ENCODE measurements at places on chromosomes 7 and 10.
A peak's percentile ranks its signal among the peaks of the same experiment; 100 is the strongest.

DNA sequence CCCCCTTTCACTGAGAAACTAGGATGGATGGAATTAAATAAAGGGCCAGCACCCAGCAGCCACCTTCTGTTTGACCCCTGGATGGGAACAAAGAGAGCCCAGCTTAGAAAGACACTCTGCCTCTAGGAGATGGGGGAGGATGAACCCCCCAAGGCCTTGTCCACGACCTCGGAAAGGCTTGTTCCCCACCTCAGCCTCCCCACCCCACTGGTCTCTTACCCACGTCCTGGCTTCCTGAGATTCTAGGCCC lies 9.7 kb downstream of the ITPRIP start:
- no peak for DNase-seq

- no peak for DNase-seq
These were observed 399.9 kb upstream of the IGFBP3 start for GRCh38 chr7:46320956-46321355.

DNA sequence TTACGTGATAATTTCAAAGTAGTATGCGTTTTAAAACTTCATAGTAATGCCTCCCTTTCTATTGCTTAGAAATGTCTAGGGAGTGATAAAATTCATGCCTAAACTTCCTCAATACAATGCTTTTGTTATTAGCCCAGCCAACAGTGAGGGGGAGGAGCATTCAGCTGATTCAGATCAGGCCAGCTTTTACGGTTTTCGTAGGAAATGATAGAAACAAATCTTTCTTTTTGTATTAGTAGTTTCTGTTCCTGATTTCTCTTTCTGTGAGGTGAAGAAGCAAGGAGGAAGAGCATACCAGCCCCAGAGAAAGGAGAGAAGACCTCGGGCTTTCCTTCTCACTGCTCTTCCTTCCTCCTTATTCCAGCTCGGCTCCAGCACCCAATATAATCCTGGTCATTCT lies 35.2 kb upstream of the ITPRID1 start:
- peak; percentile 71 for DNase-seq

GRCh38 chr7:36369171-36369570 lies 20.5 kb upstream of the ANLN start:
- peak; percentile 36 for DNase-seq

- no peak for DNase-seq
These were observed 14.3 kb upstream of the DMBT1 start for GRCh38 chr10:122546242-122546641.

GRCh38 chr10:97737770-97738265 lies 890 bp downstream of the ZFYVE27 start:
- no peak for DNase-seq

- DNase-seq: no peak
These were observed 39.8 kb downstream of the RGS10 start for GRCh38 chr10:119502618-119503155.

DNA sequence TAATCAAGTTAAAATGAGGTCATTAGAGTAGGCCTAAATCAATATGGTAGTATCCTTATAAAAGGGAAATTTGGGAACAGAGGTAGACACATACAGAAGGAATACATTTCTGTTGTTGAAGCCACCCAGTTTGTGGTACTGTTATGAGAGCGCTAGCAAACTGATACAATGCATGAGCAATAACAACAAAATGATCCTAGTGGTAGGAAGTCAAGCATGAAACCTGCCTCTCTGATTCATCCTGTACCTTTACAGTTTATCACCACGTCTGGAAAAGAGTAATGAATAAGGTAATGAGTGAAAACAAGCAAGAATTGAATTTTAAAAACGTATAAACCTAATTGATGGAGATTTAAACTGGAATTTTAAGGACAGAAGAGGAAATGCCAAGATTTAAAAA lies 217.2 kb downstream of the PCLO start:
- no peak for DNase-seq

DNA sequence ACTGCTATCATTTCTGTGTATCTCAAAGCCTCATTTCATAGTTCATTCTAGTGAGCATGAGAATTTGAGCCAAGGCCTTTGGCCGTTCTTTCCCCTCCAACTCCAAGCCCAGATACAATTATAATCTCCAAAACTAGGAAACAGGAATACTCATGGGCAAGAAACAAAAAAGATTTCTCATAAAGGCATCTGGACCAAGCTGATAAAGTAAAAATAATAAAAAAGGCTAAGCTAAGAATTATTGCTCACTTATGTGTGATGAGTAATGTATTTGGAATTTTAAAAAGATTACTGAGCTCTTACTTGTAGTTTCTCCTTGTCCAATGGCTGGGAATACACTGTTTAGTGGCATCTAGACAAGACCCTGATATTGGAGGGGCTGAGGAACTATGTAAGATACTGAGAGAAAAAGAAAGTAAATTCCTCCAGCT lies 196.4 kb upstream of the POM121L12 start:
- no peak for DNase-seq

DNA sequence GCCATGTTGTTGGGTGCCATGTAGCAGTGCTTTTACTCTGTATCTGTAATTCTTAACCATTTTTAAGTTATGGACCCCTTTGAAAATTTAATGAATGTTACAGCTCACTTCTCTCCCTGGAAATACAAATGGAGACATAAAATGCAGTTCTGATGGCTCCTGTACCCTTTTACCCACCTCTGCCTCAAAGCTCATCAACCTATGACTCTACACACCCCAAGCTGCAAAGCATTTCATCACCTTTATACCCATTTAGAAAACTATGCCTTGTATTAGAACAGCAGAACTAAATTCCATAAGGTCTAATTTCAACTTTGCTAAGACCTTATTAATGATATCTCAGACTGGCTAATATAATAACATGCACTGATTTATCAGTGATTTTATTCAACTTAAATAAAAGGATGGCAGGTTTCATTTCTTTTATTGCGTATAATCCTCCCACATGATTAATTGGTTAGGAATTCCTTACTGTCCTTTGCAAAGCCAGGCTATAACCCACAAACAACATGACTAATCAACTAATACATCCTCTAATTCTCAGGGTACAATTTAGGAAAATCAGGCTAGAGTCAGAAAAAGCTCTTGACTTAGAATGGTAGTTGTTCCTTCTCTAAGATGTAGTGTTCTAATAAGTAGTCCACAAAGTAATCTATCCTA lies 68.1 kb downstream of the CPEB3 start:
- no peak for DNase-seq

DNA sequence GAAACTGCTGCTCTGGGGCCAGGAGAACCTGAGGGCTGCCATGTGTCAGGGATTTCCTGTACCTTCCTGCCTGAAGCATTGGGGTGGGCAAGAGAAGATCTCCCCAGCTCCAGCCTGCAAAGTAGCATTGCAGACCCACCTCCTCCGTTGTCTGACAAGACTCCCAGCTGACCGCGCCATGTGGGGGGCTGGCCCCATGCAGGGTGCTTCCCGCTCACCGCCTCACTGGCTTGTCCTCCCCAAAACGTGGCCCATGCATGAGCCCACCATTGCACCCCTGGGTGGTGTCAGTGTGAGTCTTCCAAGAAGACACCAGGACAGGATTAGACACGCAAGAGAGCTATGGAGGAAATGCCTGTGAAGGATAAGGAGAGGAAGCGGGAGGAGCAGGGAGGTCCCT lies 68.3 kb downstream of the ABRAXAS2 start:
- DNase-seq: no peak

- DNase-seq: no peak
These were observed 69.9 kb upstream of the CTBP2 start for GRCh38 chr10:125230251-125230650.

- DNase-seq: no peak
These were observed 30.2 kb downstream of the ENTPD7 start for GRCh38 chr10:99689461-99689860.

- DNase-seq: peak; percentile 70
These were observed 3.6 kb downstream of the GPR158 start for GRCh38 chr10:25178411-25178810.

DNA sequence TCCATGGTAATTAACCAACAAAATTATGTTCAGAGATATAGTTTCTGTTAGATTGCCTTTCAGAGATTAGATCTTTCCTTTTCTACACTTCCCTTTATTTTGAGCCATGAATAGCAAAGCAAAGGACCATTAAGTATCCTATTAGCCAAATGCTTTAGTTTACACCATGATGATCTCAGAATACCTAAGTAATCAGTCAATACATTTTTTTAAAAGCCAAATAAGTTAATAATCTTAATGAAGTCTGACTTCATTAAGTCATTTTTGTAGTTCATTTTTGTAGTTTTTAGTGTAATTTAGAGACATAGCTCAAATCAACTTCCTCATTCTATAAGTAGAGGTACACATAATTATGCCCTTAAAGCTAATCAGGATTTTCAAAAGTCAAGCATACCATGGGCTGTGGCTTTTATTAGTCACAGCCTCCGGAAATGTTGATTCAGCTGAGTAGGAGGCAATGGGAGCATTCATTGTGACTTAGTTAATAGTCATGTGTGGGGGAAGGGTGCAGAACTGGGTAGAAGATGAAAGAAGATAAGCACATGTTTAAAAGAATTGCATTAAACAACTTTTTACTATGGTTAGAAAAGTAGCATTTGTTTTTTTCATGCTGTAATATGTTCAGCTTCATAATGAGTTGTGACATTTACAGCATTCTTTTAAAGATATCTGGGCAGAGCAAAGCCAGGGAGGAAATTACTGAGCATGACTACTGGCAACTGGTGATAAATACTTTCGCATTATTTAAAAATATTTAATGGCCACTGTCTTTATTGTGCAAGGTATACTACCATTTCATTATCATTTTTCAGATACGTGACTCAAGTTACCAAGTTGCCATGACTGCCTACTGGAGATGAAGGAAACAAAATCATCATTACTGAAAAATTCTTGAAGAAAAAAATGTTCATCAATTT lies 57.3 kb upstream of the CCDC71L start:
- DNase-seq: peak; percentile 19
